ENCODE measurements at places on chromosomes 1 and 21. TPM values are rescaled to one million over a fixed set of nuclear protein-coding genes. Genes with fewer than 3 reads are reported as not detected.

Gene C8B
- total RNA-seq, result not detected

Gene TSPEAR
- total RNA-seq, result 1.1 TPM

Gene FAAP20
- 50.8 TPM for total RNA-seq

Gene SCP2
- 83.4 TPM for total RNA-seq

Gene ETNK2
- total RNA-seq, result 9.8 TPM

Gene CTSS
- 16.9 TPM for total RNA-seq

Gene FCAMR
- not detected for total RNA-seq

Gene CLEC20A
- not detected for total RNA-seq

GRCh38 chr1:75430526-75430925 lies 180.4 kb downstream of the SLC44A5 start:
- DNase-seq, result no peak

- DNase-seq, result no peak
Observed at GRCh38 chr1:98732985-98733781, 71.7 kb downstream of the SNX7 start.

DNA sequence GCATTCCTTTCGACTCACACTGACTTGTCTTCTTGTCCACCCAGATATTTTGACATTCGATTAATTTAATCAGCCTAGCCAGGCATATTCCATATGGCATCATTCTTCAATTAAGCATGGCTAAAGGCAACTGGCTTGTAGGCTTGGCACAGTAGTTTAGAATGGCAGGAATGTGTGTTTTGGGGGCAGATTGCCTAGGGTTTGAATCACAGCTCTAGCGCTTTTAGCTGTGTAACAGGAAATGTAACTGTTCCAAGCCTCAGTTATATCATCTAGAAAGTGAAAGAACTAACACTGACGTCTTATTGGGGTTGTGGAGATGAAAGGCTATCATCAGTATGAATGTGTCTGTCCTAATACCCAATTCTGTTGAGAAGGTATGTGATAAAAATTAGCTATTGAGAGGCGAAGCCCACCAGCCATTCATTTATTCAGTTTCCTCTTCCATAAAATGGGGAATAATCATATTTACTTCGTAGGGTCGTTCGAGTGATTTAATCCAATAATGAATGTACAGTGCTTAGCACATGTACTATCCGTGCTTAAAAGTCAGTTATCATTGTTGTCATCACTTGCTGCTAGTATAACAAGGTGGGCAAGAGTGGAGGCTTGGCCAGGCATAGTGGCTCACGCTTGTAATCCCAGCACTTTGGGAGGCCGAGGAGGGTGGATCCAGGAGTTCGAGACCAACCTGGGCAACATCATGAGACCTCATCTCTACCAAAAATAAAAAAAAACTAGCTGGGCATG lies 41.6 kb upstream of the GRHL3 start:
- no peak for DNase-seq

DNA sequence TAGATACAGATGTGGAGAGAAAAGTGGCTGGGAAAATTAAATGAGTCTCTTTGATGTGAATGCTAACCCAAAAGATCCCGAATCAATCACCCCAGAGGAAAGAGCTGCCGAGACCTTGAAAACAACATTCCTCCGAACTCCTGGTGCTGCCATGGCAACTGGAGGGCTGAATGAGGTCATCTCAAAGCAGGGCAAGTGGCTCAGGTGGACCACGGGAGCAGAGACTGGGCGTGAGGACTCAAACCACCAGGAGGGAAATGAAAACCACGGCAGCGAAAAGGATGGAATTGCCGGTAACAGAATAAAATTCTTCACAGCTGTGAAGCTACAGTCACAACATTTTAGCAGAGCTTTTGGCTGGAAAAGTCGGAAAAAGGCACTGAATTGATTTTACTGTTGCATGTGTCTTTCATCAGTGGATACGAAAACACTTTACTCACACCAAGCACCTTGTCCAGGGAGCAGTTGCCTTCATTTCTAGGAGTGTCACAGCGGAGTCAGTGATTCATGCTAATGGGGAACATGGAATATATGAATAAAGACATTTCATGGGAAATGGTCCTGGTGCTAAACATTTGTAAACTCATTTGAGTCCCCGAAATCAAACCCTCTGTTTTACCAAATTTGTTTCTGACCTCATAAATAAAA lies 23.2 kb upstream of the BECN2 start:
- DNase-seq, result no peak

DNA sequence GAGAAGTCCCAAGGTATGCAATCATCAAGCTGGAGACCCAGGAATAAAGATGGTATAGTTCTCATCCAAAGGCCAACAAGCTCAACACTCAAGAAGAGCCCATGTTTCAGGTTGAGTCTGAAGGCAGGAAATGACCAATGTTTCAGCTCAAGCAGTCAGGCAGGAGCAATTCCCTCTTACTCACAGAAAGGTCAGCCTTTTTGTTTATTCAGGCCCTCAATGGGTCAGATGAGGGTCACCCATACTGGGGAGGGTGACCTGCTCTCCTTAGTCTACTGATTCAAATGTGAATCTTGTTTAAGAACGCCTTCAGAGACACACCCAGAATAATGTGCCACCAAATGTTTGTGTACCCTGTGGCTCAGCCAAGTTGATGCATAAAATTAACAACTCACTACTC lies 262.4 kb downstream of the USP25 start:
- no peak for DNase-seq

DNA sequence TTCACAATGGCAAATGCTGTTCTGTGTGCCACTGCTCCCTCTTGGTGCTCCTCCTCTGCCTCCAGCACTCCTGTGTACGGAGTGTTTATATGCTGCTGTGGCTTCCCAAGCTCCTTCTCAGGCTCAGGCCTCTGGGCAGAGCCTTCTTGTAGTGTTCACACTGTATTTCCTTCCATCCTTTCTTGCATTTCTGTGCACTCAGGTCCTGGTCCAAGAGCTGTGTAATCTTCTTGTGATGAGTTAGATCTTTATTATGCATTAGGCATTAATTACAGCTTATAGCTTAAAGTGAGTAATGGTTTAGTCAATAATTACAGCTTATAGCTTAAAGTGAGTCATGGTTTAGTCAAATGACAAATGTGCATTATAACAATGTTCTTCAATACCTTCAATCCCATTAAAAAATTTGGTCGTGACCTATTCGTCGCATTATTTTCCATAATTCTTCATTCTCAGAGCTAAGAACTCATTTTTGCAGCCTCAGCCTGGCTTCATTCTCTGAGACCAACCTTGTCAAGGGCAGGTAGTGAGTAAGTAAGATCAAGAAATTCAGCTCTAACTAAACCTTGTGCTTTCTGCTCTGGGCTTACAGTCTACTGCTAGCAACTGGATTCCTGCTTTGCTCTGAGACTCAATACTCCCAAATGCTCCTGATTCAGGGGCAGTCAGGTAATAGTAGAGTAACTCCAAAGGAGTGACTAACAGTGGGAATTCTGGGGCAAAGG lies 154.5 kb upstream of the SPAG17 start:
- DNase-seq, result no peak

DNA sequence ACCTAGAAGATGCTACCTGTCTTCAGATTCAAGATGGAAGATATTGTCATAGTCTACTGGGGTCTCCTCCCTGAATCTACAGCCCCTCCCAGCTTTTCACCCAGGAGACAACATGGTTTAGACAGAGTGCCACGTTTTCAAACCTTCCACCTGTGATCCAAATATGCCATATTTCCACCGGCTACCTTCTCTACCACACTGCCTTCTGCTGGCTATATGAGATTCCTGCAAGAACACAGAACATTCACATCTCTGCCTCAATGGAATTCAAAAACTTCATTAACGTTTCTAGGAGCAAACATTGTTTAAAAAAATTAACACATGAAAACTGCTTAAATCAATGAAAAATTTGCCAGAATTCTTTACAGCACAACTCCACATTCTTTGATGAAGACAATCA lies 12.9 kb upstream of the LELP1 start:
- DNase-seq, result no peak

DNA sequence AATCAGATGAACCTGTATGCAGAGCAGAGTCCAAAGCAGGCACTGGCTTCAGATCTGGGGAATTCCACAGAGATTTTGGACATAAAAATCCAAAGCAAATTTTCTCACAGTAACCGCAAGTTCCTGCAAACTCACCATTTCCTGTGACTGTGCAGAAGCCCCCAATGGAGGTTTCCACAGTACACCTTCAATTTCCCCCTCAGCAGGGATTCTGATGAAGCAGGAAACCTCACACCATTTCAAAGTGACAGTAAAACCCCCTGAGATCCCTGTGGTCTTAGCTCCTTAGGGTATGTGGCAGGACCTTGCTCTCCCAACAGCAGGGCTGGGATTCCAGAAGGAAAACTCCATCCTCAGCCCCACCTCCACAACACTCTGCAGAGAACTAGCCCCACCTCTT lies 6.0 kb upstream of the TGFBR3 start:
- no peak for DNase-seq

DNA sequence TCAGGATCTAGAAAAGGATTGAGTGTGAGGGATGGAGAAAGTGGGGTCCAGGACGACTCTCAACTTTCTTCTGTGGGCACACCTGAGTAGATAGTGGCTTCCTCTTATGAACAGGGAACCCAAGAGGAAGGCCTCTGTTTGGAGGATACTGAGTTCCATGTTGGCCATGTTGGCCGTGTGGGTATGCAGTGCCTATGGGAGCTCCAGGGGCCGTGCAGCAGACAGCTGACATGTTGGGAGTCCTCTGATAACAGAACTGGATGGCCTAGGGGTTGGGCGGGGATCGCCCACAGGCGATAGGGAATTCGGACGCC lies 43.0 kb downstream of the TMEM53 start:
- DNase-seq, result no peak

- DNase-seq, result no peak
Observed at GRCh38 chr1:174364996-174365736, 82.6 kb upstream of the GPR52 start.

- DNase-seq, result peak; percentile 43
Observed at GRCh38 chr1:234755449-234755863, 145.5 kb upstream of the IRF2BP2 start.

- no peak for DNase-seq
Observed at GRCh38 chr1:192100686-192101468, 57.4 kb upstream of the RGS18 start.

Data from heart left ventricle (tissue), 16 donors.